HT1080 (cell line): ENCODE measurements at places on chromosomes 12 and 14. TPM values are rescaled to one million over a fixed set of nuclear protein-coding genes. Genes with fewer than 3 reads are reported as not detected.

DNA sequence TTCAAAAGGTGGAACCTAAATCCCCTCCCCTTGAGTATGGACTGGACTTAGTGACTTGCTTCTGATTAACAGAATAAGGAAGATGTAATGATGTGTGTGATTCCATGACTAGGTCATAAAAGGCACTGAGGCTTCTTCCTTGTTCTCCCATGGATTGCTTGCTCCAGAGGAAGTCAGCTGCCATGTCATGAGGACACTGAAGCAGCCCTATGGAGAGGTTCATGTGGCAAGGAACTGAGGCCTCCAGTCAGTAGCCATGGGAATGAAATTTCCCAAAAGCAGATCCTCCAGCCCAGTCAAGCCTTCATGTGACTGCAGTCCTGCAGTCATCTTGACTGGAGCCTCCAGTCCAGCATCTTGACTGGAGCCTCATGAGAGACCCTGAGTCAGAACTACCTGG is 10.7 kb downstream of the TMBIM4 start:
- DNase-seq: no peak

DNA sequence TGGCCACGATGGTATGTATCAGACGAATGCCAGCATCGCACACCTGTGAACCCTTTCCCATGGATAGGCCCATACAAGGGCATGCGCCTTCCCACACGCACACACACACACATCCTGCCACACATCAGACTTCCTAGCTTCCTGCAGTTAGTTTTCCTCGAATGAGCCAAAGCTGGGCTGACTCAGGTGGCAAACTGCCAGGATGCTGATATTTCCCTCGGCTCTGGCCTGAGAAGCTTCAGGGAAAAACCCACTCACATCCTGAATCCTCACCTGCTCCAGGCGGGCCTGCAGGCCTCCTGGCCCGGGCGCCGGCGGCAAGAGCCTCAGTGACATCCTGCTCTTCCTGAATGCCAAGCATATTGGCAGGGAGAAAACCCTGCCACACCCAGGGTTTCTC is 22.4 kb downstream of the CALM1 start:
- DNase-seq: peak; percentile 99

DNA sequence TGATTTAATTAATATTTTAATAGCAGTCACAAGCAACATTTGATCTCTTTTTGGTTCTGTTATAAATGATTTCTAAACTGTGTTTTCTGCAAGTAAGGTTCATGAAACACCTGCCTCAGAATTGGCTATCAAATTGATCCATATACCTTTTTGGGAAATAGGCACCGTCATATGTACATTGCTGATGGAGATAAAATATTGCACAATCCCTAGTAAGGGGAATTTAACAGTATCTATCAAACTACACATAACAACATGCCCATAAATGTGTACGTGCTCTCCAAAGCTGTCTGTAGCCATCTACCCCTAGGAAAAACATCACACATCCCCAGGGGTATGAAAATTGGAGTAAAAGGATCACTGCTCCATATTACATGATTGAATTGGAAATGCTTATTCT is 167.3 kb upstream of the CPNE8 start:
- DNase-seq: no peak

- no peak for DNase-seq
Measured at GRCh38 chr12:29426498-29426897, 45.5 kb upstream of the ERGIC2 start.

GRCh38 chr12:77031745-77032144 is 33.6 kb downstream of the E2F7 start:
- peak; percentile 97 for DNase-seq

DNA sequence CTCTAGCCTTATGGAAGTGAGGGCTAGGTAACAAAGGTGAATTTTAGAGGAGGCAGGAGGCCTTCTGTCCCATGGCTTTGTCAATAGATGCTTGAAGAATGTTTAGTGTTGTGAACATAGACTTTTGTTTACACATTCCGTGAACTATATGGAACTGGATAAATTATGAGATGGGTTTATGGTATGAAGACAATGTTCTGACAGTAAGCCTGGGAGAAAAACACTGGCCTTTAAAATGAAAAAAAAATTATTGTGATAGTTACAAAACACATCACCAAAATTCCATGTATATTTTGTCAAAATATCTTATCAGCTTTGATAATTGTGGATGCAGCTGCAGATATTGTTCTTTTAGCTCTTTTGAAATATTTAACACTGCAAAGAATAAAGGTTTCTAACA is 251.5 kb upstream of the DCN start:
- no peak for DNase-seq

DNA sequence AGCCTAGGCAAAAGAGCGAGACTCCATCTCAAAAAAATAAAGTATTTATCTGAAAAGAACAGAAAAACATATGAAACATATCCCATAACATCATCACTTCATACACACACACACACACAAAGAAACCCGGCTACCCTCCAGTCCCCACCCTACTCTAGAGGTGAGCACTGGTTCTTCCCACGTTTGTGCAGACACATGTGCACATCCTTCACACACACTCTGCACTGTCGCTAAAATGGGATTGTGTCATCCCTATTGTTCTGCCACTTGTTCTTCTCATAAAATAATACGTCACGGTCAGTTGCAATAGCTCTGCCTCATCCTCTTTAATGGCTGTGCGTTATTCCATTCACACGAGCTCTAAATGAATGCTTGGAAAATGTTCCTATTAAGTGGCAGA is 85.9 kb upstream of the ANO2 start:
- DNase-seq: no peak

GRCh38 chr14:93084866-93085857 is 30.6 kb downstream of the ITPK1 start:
- no peak for DNase-seq

GRCh38 chr12:120100630-120101029 is 15.9 kb downstream of the RAB35 start:
- DNase-seq: no peak

GRCh38 chr12:31959701-31960391 is 631 bp downstream of the RESF1 start:
- peak; percentile 50 for DNase-seq

DNA sequence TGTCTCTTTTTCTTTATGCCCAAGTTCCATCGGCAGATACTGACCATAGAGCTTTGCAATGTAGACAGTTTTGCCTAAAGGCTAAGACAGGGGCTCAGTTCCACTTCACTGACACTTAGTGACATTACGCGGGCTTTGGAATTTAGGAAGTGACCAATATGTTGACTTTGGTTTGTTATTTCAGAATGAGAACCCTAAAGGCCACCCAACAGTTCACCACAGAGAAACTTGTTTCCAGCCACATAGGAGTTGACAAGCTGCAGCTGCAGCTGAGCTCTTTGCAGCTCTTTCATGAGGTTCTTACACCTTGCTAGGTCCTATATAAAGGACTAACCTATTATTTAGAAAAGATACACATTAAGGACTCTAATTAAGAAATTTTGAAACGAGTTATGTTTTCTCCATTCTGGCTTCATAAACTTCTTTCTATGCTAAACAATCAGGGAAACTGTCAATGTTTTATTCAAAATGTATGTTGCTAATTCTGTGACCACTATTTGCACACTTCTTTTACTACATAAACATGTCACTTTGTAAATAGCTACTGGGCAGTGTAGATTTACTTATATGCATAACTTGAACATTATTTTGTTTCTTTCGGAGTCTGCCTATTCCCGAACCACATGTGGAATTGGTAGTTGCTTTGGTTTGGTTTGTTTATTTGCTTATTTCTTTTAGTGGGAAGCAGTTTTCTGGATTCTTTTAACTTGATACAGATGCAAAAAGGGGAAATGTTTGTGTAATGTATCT is 18.5 kb upstream of the KLRD1 start:
- no peak for DNase-seq

GRCh38 chr14:20686386-20687143 is 2.0 kb upstream of the ANG start:
- DNase-seq: no peak

DNA sequence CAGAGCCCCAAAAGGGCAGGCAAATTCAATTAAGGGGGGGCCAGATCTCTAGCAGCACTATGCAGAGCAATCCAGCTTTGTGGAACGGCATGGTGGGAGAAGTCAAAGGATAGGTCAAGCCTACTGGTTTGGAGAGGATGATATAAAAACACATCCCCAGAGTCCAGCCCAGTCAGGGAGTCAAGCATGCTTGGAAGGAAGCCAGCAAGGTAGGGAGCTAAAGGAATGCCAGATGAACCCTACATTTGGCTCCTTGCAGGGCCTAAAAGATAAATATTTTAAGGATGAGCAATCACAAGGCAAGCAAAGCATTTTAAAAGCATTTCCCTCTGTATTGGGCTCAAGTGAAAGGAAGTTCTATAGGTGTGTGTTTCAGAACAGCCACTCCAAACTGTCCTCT is 21.4 kb downstream of the KCTD10 start:
- DNase-seq: no peak

GRCh38 chr12:3193131-3193530 is 116.0 kb downstream of the TSPAN9 start:
- no peak for DNase-seq

DNA sequence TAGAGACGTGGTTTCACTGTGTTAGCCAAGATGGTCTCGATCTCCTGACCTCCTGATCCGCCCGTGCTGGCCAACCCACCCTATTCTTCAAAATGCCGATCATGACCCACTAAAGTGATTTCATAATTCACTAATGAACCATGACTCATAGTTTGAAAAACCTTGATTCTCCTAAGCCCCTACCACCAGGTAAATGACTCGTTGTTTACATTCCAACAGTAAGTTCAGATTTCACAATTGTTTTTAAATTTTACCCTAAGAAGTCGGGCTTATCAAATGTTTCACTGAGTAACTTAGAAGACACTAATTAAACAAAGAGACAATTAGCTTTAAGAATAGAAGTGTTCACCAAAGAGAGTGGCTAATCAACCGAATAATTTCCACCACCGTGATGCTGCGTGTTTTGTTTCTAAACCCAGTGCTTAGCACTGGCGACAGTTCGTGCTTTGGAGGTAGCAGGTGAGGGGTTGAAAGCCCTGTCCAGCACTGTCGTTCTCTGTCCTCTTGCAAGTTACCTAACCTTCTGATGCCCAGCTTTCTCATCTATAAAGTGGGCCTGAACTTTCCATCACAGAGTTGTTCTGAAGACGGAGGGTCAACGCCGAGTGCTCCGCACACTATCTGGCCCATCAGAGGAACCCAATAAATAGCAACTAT is 136.5 kb downstream of the NTF3 start:
- DNase-seq: no peak

DNA sequence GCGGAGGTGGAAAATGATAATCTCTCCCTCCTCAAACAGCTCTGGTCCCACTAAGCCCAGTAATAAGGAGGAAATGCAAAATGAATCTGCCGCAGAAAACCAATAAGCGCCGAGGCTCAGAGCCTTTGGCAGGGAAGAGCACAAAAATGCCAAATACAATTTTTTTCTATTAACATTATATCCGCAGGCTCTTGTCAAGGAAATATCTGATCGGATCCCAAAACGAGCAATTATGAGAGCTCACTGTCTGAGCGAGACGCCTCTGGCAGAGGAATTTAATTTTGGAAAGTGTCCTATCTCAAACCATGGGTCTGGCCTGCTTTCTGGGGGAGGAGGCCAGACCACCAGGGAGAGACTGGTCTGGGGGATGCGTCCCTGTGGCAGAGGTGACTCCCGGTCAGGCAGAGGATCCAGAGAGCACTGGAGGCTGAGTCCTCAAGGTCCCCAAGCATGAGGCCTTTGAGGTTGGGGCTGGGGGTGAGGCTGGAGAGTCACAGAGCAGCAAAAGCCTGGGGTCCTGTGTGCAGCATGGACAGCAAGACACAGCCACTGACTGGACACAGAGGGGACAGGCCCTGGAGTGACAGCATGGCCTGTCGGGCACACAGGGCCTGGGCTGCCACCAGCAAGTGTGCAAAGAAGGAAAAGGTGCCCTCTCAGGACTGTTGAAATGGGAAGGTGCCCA is 342.8 kb upstream of the SFSWAP start:
- no peak for DNase-seq

GRCh38 chr12:103397536-103397935 is 98.2 kb downstream of the C12orf42 start:
- DNase-seq: no peak

GRCh38 chr12:20444595-20445170 is 76.3 kb downstream of the PDE3A start:
- DNase-seq: no peak

GRCh38 chr12:116703214-116703795 is 34.6 kb downstream of the SPRING1 start:
- DNase-seq: peak; percentile 48

- no peak for DNase-seq
Measured at GRCh38 chr14:94787092-94787491, 17.2 kb upstream of the GSC start.

GRCh38 chr14:94689985-94690400 is 77.8 kb downstream of the SERPINA3 start:
- no peak for DNase-seq

- DNase-seq: no peak
Measured at GRCh38 chr12:44716711-44717110, 159.4 kb downstream of the NELL2 start.

DNA sequence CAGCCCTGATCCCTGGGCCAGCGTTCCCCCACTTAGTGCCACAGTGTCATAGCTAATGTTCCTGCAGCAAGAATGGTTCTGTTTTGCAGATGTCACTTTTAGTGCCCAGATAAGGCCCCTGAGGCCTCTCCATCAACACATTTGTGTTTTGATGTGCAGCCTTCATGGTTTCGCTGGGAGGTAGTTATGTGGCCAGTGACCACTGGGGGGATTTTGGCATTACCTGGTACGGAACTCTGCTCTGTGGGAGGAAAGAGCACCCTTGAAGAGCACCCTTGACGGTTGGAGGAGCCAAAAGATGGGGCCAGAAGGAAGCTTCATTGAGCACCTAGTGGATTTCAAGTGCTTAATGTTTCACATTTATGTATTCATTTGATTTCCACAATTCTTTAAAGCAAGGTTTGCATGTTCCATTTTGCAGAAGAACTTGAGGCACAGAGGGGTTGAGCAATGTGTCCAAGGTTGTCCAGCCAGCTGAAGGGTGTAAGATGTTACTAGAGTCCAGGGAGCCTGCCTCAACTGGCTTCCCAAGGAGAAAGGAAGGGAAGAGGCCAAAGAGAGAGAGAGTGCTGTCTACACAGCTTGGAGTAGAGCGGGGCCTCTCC is 13.0 kb downstream of the SERPINA11 start:
- no peak for DNase-seq

DNA sequence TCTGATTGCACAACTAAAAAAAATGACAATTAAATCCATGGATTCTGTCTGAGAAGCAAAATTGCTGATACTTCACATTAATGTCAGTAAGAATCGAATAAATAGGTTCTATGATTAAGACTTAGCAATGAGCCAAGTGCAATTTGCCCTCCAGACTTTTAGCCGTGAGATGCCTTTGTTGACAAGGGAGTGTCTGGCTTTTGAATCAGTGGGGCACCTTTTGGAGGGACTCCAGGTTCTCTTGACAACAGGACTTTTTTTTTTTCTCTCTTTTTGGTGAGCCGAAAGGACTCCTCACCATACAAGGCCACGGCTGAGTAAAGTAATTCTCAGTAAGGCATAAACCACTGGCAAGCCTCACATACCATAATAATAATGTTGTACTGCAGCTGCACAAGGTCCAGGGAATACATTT is 4.7 kb upstream of the MDM1 start:
- DNase-seq: no peak

The RTL1 gene
- total RNA-seq: 0.07 and 0.16 TPM in 2 replicates

The ZBTB42 gene
- total RNA-seq: 4.6 and 5.5 TPM in 2 replicates

The AICDA gene
- not detected in 2 replicates for total RNA-seq

The OLR1 gene
- total RNA-seq: not detected in 2 replicates

The TSPAN19 gene
- 0.10 TPM in 1 of 2 replicates, not detected in the other for total RNA-seq

The CCDC177 gene
- not detected in 2 replicates for total RNA-seq

The RND1 gene
- total RNA-seq: 0.07 and 0.11 TPM in 2 replicates

The ATP2A2 gene
- total RNA-seq: 93.8 and 114 TPM in 2 replicates

The MRPS35 gene
- 69.4 and 88.6 TPM in 2 replicates for total RNA-seq

The GLT1D1 gene
- not detected in 2 replicates for total RNA-seq

The CCDC175 gene
- total RNA-seq: not detected in 2 replicates

The MIP gene
- not detected in 2 replicates for total RNA-seq
